HT1080 (cell line): ENCODE measurements at places on chromosomes 5 and 9.

GRCh38 chr5:23629396-23629795 is 122.0 kb downstream of the PRDM9 start:
- no peak for DNase-seq

DNA sequence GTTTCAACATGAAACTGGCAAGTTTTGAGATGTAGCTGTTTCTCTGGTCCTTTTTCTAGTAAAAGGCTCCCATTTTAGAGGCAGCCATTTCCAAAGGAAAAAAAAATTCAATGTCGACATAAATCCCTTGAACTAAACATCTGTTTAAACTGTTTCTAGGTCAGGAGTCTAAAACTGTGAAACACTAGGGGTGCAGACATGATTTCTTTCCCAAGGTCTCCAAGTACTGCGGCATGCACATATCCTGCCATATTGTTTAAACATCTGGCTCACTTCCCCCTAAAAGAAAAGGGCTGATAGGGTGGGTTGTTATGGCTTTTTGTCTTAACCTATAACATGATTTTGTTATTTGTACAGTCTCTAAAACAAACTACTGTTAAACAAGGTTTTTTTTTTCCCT is 51.1 kb downstream of the NFIB start:
- DNase-seq, result no peak

- DNase-seq, result peak; percentile 35
Measured at GRCh38 chr9:127942216-127943010, 4.8 kb upstream of the DPM2 start.

GRCh38 chr9:115198001-115198400 is 80.0 kb upstream of the TNC start:
- peak; percentile 79 for DNase-seq

GRCh38 chr5:62306896-62307689 is 1.1 kb downstream of the KIF2A start:
- DNase-seq, result peak; percentile 34

GRCh38 chr5:23484096-23484495 is 23.3 kb upstream of the PRDM9 start:
- peak; percentile 14 for DNase-seq

- DNase-seq, result no peak
Measured at GRCh38 chr9:133474215-133474614, 4.7 kb downstream of the SLC2A6 start.
